ENCODE measurements at places on chromosomes 1 and 21.

DNA sequence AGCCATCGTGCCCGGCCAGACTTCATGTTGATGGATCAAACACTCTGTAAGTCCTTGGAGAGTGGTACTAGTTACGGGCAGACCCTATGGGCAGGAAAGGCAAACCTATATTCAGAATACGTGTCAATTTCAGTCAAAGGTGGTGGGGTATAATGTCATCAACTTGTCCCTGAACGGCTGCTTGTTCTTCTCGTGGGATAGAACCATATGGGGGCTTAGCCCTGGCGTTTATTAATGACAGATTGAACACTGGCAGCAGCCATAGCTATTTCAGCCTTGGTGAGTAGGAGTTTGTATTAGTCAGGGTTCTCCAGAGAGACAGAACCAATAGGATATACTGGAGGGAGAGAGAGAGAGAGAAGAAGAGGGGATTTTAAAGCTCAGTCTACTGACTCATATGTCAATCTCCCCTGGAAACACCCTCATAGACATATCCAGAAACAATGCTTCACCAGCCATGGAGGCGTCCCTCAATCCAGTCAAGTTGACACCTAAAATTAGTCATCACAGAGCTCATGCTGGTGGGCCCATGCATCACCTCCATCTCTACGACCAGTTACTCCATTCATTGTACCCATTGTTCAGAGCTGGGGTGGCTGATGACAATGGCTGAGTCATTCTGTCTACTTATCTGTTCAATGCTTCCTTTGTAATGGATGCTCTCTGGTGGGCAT, 16.1 kb upstream of the AQP10 start:
- DNase-seq, result no peak

- no peak for DNase-seq
These were observed 801 bp upstream of the C2CD4D start for GRCh38 chr1:151840421-151840820.

GRCh38 chr1:104248385-104248784, 498.7 kb downstream of the AMY1C start:
- DNase-seq, result no peak

- no peak for DNase-seq
These were observed 101.5 kb upstream of the ADGRL2 start for GRCh38 chr1:81699234-81699633.

DNA sequence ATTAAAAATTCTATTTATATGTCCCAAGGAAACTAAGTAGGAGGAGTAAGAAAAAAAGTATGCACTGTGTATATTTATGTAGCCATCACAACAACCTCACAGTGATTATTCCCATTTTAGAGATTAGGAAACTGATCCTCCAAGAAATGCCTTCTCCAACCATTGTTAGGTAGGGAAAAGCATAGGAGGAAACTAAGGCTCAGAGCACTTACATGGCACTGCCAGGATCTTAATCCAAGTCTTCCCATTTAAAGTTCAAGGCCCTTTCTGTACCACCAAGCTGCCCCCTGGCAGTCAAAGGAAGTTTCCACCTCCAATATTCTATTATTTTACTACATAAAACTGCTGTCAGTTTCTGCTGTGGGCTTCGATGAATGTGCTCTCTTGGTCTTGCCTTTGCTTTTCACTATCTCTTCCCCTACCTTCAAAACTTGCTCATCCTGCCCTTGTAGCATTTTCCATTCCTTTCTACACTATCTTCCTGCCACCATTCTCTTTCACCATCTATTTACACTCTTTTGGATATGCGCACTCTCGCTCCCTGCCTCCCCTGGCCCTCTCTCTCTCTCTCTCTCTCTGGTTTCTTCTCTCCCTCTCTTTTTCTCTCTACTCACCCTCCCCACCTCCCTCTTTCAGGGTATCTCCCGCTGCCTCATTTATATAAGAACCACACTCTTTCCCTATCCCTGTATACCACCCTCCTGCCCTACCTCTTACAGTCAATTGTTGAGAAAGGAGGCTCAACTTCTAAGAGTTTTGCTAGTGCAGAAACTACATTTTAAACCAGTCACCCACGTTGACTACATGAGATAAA, 34.0 kb downstream of the PUM1 start:
- DNase-seq, result no peak

GRCh38 chr1:164560121-164560541, 1.1 kb downstream of the PBX1 start:
- DNase-seq, result no peak

DNA sequence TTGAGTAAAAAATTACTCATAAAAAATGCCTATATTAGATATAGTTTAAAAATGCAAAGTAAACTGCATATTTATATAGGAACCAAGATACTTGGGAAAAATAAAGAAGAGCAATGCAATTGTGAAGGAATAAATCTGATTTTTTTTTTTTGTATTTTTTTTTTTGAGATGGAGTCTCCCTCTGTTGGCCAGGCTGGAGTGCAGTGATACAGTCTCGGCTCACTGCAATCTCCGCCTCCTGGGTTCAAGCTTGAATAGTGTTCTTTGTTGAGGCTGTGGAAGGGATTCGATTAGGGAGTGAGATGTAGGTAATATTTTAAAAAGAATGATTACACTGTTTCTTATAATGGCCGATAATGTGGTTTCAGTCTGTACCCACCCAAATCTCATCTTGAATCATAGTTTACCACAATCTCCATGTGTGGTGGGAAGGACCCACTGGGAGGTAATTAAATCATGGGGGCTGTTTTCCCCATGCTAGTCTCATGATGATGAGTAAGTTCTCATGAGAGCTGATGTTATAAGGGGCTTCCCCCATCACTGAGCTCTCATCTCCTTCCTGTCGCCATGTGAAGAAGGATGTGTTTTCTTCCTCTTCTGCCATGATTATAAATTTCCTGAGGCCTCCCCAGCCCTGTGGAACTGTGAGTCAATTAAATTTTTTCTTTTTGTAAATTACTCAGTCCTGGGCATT, 1765.9 kb downstream of the PLA2G4A start:
- no peak for DNase-seq

DNA sequence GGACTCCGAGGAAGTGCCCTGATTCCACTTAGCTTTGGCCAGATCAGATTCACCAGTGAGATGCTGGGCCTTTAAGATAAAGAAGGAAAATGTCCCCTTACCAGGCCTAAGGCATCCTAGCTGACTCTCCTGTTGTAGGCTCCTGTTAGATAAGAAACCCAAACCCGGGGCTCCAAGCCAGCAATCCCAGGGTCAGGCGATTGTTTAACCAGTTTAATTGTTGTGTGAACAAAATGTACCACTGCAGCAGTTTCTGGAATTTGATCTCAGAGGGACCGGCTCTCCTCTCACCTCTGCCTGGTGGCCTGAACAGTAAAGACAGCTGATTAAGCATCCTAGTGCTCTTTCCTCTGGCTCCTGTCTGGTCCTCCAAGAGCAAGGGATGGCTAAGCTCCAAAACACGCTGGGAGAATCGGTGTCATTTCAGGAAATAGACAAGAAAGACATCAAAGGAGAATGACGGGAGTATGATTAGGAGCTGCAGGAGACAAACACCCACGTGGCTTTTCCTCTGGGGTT, 9.3 kb upstream of the KLHDC8A start:
- no peak for DNase-seq

DNA sequence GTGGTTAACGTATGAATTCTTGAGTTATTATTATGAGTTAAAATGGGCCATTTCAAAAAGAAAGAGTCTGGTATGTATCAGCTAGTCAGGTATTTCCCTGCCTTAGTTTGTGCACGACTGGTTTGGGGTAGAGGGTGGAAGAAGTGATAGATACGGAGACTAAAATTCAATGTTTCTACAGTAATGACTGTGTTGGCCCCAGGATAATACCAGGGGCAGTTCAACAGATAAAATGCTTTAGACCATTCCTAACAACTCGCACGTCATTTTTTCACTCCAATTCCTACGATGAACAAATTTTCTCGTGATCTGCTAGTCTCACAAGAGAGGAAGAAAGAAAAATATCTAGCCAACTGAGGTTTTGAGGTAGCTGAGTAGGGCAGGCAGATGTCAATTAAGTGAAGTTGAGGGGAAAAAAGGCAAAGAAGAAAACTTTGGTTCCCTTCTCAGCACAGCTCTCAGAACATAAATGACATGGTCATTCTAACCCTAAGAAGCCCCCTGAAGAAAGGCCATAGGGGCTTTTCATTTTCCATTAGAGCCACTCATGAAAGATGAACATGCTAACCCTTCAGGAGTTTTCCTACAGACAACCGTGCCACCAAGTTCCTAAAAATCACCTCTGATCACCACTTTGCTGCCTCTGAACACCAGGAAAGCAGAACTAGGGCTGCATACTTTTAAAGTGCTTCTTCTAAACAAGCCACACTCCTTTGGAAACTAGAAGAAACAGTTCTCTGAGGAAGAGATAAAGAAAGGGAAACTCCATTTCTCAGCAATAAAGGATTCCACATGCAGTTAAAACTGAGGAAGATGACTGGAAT, 5.6 kb downstream of the MCOLN2 start:
- no peak for DNase-seq

DNA sequence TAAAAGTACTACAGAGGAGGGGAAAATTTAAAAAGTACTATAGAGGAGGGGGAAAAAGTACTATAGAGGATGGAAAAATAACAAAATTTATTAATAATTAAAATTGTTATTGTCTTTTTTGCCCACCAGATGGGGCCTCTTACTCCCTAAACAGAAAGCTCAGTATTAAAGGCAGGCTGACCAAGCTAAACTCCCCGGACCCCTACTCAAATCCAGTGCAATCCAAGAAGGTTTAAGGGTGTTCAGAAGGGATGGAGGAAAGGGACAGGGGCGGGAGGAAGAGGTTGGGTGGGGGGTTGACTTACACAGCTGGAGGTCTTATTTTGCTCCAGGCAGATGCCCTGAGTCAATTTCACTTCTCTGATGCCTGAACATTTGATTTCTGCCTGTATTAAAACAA, 13.7 kb downstream of the CD34 start:
- no peak for DNase-seq

- no peak for DNase-seq
These were observed 20.3 kb downstream of the PDC start for GRCh38 chr1:186440584-186440983.

DNA sequence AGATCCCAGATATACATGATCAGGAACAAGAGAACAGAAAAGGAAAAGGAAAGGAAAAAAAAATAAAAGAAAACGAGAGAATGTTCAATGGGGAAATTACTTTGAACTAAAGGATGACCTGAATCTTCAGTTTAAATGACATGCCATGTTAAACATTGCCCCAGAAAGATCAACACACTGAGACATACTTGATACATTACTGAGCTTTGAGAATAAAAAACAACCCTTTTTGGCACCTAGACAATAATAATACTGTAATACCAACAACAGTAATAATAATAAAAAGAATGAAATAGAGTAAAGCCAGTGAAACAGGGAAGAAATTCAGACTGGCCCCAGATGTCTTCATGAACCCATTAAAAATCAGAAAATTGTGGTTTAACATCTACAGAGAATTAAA, 44.8 kb downstream of the CLIC6 start:
- no peak for DNase-seq

GRCh38 chr1:109677459-109677858, 9.6 kb downstream of the GSTM2 start:
- DNase-seq, result no peak

DNA sequence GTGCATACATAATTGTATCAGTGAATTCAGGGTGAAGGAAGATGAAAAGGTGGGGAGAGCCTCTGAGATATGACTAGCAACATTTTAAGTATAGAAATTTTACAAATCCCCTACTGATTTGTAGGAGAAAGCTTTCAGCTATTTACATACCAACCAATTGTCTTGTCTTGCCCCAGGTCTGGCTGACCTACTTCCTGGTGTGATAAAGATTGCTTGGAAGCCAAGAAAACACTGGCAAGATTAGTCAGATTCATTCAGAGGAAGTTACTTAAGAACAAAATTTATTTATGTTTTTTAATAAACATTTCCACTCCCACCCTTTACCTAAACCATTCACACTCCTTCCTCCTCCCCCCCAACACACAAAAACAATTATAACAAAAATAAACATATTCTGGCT, 17.5 kb downstream of the PTGS2 start:
- DNase-seq, result no peak

DNA sequence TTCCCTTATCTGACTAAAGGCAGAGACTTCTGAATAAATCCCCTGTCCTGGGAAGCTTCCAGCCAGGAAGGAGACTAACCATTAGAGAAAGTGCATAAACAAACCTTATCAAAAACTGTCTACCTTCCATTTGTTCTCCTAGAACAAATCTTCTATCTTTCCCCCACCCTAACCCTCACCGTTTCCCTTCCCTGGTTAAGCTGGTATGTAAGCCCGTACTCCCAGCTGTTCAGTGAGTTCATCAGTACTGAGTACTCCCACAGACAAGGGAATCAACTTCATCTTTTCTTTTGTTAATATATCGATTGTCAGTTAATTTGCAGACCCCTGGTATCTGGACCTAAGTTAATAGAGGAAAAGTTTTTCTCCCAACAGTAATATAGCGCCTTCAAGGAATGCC, 20.1 kb upstream of the COG2 start:
- no peak for DNase-seq

GRCh38 chr1:205974712-205975111, 28.5 kb downstream of the RAB7B start:
- no peak for DNase-seq

- DNase-seq, result no peak
These were observed 71.9 kb downstream of the NTMT2 start for GRCh38 chr1:170217517-170218256.

DNA sequence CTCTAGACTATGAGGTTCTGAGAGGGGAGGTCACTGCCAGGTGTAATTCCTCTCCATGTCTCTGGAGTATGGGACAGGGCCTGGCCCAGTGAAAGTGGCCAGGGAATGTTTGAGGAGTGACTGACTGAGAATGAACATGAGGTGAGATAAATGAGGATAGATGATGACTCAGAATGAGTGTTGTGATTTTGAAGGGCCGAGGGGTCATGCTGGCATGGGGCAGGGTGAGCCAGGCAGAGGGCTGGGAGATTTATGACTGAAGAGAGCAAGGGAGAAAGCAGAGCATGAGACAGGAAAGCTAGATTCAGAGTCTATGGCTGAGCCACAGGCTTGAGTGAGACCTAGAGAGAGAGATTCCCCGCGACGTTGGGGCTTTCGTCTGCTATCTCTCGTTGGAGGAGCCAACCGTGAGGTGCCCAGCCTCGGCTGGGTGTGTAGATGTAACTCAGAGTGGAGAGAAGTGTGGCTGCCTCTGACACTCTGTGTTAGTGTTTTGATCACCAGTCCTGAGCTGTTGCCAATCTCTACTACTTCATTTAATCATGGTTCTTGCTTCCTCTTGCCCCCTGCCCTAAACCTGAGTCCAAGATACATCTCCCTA, 50.1 kb downstream of the FOXD2 start:
- DNase-seq, result no peak

- DNase-seq, result no peak
These were observed 123.7 kb upstream of the COP1 start for GRCh38 chr1:176330782-176331181.

GRCh38 chr1:88998716-88999115, 6.3 kb upstream of the KYAT3 start:
- DNase-seq, result peak; percentile 63
